ENCODE measurements at places on chromosomes 12 and 14. TPM values are rescaled to one million over a fixed set of nuclear protein-coding genes. Genes with fewer than 3 reads are reported as not detected.
A peak's percentile ranks its signal among the peaks of the same experiment; 100 is the strongest.

Gene CBLN3
- total RNA-seq, result 2.2 TPM

- DNase-seq, result no peak
These were observed 64.3 kb downstream of the KDM2B start for GRCh38 chr12:121516437-121517011.

GRCh38 chr12:25249931-25250738 lies 594 bp downstream of the KRAS start:
- peak; percentile 63 for DNase-seq

Gene DDIT3
- 30.8 TPM for total RNA-seq

- DNase-seq, result no peak
These were observed 136.4 kb downstream of the FSCB start for GRCh38 chr14:44370727-44371126.

Gene CISTR
- not detected for total RNA-seq

Gene GRIP1
- total RNA-seq, result 31.1 TPM

Gene ERP29
- 115 TPM for total RNA-seq

Gene CEBPE
- not detected for total RNA-seq

- DNase-seq, result no peak
These were observed 64.3 kb downstream of the PCNX1 start for GRCh38 chr14:70971560-70971959.

GRCh38 chr12:10386857-10387256 lies 3.0 kb downstream of the KLRK1 start:
- no peak for DNase-seq

Gene AACS
- 31.4 TPM for total RNA-seq

DNA sequence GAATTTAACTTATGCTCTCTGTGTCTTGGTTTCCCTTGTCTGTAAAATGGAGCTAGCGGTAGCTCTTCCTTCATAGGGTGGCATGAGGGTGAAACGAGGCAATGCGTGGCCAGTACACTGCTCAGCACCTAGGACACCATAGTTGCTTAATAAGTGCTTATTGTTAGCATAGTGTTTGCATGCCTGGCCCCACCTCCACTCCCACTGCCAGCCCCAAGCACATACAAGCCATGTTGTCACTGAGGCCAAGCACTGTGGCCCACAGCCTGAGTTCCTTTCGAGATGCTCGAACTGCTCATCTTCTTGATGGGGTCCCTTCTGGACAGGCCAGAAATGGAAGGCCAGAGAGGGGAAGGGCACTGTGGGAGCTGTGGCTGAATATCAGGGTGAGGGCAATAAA lies 839 bp downstream of the FICD start:
- DNase-seq, result no peak

- no peak for DNase-seq
These were observed 17.7 kb upstream of the HNF1A start for GRCh38 chr12:120960657-120961056.

Gene RTL1
- total RNA-seq, result not detected

Gene CCDC177
- not detected for total RNA-seq

Gene C14orf132
- total RNA-seq, result 6.7 TPM

Gene SRRM4
- not detected for total RNA-seq

DNA sequence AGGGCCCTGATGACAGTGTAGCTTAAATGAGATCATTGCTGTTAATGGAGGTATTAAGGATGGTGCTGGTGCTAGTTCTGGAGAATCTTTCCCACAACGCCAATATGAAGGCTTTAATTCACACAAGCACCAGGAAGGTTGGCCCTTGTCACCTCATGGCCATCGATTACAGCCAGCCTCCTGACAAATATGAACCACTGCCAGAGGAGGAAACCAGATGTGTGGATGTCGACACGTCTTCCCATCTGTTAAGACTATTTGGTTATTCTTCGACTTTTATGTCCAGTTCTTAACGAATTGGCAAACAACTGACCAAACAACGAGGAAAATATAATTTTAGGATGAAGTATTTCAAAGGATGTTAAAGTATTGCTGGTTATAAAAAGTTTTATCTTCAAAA lies 79.5 kb downstream of the PIK3C2G start:
- no peak for DNase-seq

Gene SPTB
- 1.9 TPM for total RNA-seq

Gene TBX3
- total RNA-seq, result 251 TPM

DNA sequence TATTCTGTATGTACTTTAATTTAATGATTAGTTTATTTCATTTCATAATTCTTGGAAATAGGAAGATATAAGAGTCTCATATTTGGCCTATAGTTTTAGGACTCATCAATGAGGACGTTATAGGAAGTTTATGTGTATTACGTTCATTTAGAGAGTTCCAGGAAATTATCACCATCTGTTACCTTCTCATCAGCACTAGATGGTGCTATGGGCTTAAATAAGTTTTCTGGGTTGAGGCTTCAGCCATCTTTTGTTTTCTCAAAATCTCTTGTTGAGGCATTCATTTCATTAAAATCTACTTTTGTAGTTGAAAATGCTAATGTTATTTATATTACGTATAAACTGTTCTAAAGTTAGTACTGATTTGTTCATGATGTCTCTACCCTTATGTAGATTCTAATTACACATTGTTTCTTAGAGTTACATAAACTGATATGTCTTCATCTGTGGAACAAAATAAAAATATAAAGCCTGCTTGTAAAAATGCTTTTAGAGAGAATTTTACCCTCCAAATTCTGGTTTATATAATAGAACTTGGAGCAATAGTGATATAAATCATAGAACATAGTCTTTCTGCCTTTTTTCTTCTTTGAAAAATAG lies 89.2 kb downstream of the CFAP54 start:
- no peak for DNase-seq

DNA sequence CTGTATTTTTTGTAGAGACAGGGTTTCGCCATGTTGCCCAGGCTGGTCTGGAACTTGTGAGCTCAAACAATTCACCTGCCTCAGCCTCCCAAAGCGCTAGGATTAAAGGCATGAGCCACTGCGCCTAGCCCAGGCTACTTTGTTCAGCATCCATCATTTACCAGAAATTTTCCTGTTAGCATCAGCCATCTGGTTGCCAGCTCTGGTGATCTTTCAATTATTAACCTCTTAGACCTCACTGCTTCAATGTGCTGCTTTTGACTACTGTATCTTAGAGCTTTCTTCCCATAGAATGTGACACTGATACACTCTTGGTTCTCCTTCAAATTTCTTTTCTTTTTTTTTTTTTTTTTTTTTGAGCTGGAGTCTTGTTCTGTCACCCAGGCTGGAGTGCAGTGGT lies 5.4 kb upstream of the AMHR2 start:
- no peak for DNase-seq

DNA sequence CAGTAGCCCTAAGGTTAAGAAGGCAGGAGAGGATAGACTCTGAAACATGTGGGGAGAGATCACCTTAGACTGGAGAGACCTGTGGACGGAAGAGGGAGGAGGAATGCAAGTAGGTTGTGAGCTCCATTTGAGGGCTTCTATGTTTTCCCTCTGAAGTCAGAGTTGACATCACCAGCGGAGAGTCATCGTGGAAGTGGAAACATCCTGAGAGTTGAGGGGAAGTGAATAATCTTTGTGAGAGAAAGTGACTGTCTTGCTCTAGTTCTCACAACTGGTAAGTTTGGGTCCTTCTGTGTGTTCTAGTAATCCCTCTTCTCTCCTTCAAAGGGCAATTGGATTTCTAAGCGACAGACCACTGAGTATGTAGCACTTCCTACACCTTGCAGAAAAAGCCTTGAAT lies 103.6 kb upstream of the CCND2 start:
- DNase-seq, result no peak

DNA sequence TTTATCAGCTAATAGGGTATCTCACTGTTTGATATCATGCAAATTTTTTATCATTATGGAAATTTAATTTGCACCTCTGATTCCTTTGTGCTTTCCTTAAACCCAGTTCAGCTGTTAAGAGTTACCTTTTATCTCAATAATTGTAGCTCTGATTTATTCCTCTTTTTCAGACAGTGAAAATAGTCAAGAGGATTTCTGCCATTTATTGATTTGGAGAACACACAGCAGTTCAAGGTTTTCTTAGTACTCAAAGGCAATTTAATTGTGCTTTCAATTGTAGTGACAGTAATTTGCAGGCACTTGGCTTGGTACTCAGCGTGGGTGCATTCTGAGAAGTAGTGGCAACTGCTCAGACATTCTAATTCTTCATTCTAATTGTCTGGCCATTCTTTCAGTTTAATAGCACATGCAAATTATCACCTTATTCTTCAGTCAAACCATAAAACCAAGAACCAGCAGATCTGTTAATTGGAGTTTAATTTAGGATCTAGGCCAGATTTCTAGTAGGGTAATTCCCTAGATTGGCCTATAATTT lies 709.3 kb downstream of the RPS29 start:
- DNase-seq, result no peak

Gene PPM1H
- 16.2 TPM for total RNA-seq

DNA sequence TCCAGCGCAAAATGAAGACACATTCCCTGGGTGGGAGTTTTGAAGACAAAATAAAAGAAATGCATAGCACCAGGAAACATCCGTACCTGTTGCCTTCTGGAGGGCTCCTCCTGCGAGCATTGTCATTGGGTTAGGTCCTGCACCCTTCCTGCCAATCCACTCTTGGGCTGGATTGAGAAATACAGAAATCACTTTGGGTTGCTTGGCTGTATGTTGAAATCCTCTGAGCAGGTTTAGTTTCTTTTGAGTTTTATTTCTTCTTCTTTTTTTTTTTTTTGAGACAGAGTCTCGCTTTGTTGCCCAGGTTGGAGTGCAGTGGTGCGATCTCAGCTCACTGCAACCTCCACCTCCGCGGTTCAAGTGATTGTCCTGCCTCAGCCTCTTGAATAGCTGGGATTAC lies 67.6 kb downstream of the ARF6 start:
- DNase-seq, result no peak

DNA sequence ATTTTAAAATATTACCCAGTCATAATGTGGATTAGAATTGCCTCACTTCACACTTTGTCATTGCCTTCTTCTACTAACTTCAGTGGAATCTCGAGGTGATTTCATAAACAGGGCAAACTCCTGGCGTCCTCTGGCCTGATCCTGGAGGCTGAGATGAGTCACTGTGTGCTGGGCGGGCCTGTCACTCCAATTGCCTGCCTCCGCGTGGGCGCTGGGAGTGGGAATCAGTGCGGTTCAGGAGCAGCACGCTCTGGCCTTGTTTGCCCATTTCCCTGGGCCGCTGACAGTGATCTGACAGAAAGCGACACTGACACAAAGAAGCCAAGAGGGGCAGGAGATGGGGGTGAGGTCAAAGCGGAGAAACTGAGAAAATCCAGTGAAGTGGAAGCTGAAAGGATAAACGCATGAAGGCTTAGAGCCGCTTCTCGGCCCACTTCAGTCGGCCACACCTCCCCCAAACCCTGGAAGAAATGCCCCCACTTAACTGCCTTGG lies 29.7 kb downstream of the LGR5 start:
- DNase-seq, result no peak

DNA sequence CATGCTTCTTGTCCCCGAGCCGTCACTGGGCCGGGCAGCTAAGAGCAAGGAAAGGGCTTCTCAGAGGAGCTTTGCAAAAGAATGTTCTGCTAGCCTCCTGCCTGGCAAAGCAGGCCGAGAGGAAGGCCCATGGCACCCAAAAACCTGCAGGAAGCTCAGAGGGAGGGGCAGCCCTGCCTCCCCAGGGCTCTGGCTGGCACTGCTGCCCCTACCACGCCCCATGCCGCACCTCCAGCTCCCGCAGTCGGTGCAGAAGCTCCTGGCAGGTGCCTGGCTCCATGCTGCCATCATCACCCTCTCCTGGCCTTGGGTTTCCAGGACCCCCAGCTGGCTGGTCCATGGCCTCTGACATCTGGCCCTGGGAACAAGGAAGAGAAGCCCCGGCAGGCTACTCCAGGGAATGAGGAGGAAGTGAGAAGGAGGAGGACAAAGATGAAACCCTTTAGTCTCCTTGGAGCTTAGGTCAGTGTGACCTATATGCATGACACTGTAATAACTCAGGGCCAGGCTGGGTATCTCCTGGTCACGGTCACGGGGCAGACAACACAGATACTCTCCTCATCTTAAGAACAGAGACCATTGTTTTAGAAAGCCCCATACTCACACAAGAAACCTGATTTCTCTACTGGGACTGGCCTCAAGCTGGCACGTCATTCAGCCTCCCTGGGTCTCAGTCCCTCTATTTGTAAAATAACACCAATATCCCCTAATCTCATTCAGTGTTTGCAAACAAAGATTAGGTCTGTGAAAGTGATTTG lies 24.3 kb downstream of the NCKAP5L start:
- no peak for DNase-seq

Gene TRAFD1
- 37.0 TPM for total RNA-seq

DNA sequence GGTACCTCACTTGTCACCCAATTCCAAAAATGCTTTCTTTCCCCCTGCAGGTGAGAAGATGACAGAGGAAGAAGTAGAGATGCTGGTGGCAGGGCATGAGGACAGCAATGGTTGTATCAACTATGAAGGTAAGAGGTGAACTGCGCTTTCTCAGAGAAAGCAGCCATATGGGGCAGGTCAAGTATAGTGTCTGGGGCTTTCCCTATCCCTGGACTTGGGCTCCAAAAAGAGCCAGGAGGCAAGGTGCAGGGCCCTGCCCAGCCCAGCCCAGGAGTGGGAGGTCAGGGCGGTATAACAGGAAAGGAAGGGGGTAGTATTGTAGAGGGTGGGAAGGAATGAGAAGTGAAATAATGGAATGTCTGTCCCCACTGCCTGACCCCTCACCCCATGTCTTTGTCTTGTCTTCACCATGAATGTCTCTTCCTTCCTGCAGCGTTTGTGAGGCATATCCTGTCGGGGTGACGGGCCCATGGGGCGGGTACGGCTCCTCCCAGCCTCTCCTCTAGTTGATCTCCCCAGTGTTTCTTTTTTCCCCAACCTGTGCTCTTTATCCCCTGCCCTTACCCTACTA lies 2.1 kb downstream of the MYL6 start:
- DNase-seq, result no peak

DNA sequence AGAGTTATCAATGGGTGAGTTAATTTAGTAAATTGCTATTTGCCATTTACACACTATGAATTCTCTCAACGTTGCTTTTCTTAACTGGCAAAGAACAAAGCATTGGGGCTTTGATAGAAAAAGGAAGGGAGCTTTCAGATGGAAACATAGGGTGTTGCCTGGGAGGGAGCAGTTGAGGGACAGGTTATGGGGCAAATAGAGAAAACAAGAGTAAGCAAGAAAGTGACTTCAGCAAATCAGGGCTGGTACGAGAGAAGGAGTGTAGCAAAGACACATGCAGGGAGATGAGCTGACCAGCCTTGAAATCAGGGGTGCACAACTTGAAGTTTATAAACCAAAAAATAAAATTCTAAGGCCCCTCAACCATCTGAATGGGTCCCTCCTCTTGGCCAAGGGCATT lies 15.7 kb downstream of the ESR2 start:
- no peak for DNase-seq

- no peak for DNase-seq
These were observed 909.9 kb downstream of the NRXN3 start for GRCh38 chr14:79080040-79080439.

Gene SYNDIG1L
- total RNA-seq, result 0.18 TPM

Gene FOXM1
- 1.3 TPM for total RNA-seq

Gene MANSC1
- total RNA-seq, result 38.9 TPM

Data from ureter (tissue), 1 donor.